ENCODE measurements at places on chromosomes 2 and 18.

DNA sequence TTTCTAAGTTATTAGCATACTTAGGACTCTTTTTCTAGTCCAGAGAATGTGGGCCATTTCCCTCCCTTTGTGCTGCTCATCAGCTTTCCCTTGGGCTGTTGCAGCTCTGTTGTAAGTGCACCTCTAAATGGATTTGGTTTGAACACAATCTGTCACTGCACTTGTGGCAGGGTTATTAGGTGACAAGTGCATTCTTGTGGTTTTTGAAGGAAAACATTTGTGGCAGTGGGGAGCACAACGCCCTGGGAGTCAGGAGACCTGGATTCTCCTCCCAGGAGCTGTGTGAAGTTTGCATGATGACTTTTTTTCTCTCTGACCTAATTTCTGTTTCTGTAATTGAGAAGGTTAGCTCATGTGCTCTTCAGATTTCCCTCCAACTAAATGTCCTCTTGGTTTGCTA, 630.9 kb upstream of the FAM98A start:
- no peak for DNase-seq

DNA sequence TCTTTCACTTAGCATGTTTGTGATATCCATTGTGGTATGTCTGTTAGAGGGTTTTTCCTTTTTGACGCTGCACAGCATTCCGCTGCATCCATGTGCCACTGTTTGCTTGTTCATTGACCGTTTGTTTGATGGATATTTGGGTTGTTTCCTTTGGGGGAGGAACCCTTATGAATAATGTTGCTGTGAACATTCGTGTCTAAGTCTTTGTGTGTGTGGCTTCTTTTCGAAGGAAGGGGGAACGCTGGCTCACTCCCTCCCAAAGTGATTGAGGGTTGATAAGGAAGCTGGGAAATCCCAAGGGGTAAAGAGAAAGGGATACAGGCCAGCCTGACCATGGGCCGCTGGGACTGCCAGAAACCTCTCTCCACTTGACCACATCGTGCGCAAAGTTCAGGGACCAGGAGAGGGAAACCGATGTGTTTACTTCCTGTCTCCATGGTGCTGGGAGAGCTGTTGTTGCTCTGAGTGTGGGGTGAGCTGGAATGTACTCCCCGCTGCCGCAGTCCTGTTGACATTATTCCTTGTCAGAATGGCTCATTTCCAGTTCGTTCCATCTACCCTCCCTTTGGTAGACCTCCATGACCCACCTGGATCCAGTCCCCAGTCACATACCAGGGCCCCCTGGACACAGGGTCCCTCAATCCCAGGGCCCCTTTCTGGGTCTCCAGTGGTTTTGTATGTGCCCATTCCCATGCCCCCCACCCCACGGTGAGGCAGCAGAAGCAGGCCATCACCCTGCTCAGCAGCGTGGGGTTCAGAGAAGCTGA, 39.6 kb downstream of the HS1BP3 start:
- no peak for DNase-seq

- DNase-seq, result no peak
These were observed 48.1 kb downstream of the MERTK start for GRCh38 chr2:111946294-111947114.

- no peak for DNase-seq
These were observed 15.3 kb downstream of the CROCC2 start for GRCh38 chr2:240921311-240921994.

DNA sequence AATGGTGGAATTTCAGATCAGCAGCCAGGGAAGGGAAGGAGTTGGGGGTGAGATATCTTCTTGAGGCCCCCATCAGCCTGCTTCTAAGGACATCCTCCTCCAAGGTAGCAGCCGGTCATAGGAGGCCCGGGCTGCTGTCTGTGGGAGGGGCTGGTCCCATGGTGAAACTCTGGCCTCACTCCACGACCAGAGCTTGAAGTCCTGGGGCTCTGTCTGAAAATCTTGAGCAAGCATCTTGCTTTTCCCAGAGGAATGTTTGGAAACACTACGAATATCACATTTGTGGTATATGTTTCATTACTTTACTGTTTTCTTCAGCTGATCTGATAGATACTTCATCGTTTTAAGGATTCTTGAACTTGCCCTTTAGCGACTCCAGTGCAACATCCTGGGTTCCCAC, 103.7 kb downstream of the CTAGE1 start:
- DNase-seq, result no peak

DNA sequence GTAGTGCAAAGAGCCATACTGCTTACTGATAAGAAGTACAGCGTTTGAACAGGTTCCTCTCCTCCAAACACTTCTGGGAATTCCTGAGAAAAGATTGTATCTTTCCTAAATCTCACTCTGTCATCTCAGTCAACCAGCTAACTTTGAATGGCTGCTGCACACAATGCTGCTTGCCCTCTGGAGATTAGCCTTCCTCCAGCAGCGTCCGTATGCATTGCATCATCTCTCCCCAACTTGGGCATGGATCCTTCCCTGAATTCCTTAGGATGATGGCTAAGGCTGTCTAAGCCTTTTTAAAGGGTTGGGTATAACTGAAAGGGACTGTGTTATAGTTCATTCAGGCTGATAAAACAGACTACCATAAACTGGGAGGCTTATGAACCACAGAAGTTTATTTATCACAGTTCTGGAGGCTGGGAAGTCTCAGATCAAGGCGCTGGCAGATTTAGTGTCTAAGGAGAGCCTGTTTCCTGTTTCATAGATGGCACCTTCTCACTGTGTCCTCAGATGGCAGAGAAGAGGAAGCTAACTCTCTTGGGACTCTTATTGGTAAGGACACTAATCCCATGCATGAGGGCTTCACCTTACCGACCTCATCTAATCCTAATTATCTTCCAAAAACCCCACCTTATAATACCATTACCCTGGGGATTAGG, 105.3 kb downstream of the PAX3 start:
- no peak for DNase-seq

DNA sequence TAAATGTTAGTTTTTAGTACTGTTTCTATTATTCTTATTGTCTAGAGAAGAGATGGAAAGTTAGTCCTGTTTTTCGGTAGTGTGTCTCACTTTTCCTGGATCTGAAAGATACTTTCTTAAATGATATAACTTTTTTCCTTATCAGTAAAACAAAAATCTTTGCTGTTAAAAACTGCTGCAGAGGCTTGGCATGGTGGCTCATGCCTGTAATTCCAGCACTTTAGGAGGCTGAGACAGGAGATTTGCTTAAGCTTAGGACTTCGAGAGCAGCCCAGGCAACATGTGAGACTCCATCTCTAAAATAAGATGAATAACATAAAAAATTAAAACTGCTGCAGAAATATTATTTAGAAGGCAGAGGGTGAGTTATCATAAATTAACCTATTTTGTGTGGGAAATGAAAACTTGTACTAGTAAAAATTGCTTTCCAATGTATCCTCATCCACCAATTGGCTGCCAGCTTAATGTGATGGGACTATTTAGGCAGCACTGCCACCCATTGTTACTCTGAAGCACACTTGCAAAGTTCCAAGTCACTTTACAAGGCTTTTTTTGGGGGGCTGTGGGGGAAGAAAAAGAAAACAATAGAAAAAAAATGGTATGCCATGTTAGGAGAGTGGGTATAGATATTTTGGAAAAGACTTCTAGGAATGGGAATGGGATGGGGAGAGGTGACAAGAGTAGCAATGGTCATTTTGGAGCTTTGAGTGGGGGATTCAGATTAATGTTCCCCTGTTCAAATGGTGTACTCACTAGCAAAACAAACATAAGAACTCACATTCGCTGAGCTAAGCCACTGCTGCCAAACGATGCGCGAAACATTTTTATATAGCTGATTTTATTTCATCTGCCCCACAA, 62.7 kb downstream of the MEIS1 start:
- no peak for DNase-seq

DNA sequence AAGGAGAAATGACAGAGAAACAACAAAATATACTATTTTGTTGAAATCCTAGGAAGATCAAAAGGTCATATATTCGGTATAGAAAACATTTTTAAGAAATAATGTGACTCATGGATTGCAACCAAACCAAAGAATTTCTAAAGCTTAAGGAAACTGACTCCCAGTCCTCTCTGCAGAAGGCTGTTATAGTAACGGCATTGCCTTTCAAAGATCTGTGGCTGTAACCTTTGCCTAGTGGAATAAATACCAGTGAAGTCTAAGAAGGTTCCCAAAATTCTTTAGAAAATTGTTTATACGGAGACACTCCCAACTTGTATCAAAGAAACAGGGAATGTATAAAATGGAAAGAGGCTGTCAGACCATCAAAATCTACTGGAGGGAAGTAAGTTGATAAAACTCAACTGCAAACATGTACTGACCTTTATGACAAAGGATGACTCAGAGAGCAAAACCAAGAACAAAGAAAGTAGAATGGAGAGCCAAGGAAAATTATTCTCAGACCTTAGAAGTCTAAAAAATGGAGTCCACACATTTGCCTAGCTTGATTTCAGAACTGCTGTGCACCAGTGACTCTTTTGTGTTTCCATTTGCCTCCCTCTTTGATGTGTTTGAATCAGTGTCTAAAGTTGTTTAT, 48.6 kb upstream of the FSIP2 start:
- DNase-seq, result no peak

DNA sequence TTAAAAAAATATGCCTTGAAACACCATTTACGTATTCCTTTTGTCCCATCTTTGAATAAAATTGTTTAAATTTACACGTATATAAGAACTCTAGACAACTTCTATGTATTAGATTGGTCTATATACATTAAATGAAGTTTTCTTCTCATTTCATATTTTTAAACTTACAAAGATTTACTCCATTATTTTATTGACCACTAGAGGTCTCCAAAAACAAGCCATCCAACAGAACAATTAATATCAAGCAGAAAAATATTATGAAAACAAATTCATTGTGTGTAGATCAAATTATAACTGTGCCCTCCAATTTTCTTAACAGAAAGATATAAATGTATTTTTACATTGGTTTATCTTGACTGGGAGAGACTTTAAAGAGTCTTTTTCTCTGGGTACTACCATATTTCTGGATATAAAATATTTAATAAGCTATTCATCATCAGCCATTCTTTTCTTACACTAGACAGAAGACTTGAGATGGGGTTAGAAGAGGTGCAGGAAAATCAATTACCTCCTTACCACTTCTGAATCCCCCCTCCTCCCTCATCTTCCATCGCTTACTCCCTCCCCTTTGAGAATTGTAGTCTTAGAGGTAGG, 66.5 kb downstream of the DPP4 start:
- DNase-seq, result no peak

GRCh38 chr18:43662657-43663056, 385.4 kb upstream of the SYT4 start:
- DNase-seq, result no peak

- DNase-seq, result no peak
These were observed 113.9 kb downstream of the HDAC4 start for GRCh38 chr2:239286901-239287300.

DNA sequence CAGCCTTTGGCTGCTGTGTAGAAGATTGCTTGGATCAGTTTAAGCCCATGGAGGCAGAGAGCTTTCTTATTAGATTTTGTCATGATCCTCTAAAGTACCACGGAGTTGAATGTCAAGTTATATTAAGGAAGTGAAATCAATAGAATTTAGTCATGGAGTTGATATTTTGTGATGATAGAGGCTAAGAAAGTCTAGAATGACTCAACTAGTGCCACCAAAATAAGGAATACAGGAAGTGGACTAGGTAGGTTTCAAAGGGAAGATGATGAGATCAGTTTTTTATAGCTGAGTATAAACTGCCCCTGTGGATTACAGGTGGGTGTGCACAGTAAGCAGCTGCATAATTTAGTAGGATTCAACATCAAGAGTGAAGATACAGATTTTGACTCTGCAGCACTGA, 25.2 kb downstream of the FBXO36 start:
- no peak for DNase-seq

DNA sequence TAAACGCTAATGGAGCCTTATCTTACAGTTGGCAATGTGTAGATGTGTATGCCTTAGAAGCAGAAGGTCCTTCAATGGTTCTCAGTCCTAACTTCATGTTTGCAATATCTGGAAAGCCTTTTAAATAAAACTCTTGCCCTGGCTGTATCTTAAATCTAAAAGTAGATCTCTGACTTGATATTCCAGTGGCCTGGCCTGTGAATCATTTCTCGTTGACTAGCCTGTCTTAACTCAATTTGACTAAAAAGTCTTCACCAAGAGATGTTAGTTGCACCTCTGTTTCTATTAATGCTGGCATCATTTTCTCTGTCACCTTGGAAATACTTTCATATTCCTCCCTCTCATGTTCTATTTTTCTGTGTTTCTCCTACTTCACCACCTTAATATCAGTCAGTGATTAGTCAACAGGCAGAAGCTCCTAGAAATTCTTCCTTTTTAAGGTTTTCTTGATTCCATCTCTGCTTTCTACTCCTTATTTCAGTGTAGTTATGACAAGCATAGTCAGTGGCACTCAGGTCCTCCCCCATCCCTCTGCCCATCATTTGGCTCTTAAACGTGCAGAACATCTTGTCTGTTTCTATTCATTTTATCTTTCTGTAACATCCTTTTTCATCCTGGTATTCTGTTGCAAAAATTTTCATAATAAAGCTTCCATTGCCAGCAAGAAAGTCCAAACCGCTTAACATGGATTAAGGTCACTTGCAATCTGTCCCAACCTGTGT, 4.3 kb downstream of the ITGAV start:
- DNase-seq, result no peak

DNA sequence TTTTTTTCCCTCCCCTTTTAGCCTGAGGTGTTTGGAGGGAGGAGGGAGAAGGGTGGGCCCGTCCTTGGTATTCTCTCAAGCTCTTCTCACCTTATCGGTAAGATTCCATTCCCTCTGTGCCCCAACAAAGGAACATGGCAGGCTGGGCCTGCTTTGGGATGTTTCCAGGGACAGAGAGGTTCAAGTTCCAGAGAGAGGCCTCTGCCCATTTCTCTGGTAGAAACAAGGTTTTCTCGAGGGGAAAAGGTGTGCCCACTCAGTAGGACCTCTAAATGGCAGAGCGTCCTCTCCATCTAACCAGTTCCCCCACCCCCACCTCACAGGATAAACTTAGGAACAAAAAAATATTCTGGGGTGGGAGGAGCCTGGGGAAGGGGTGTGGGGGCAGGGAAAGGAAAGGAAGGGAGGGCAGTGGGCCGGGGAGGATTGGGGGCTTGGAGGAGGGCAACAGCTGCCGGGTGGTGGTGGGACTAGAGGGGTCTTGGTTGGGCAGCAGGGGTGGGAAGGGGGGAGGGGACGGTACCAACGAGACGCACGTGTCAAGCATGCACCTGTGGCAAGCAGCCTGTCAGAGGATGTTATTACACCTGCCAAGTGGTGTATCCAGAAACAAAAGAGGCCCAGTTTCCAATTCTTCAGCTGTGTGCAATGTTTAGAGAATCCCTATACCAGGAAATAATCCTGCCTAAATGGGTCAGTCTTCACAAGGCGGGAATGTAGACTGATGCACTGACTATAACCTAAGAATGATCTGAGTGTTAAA, 2.1 kb downstream of the PCBP1 start:
- DNase-seq, result no peak

DNA sequence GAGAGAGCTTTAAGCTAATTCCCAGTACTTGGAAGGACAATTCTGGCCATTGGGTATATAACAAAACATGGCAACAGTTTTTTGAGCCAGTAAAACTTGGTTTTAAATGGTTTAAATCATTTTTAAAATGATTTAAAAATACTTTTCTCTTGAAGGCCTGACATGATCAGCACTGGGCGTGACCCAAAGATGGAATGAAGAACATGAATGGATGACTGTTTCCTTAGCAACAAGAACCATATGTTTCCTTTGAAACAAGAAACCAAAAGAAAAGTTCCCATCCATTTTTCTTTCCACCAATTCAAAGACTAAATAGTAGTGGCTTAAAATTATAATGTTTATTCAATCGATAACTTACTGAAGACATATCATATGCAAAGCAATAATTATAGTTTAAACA, 348.3 kb upstream of the FIGN start:
- no peak for DNase-seq

GRCh38 chr2:238591732-238592131, 165.0 kb downstream of the ASB1 start:
- no peak for DNase-seq

Data from stimulated activated CD8-positive, alpha-beta memory T cell treated with anti-CD3 and anti-CD28 coated beads, Interleukin-7, amount 100 ng/mL, for 1 hour (primary cell).